ENCODE measurements at places on chromosomes 5 and 9. TPM values are rescaled to one million over a fixed set of nuclear protein-coding genes. Genes with fewer than 3 reads are reported as not detected.

- no peaks in the 10 kb centered on the region for H3K27me3 ChIP-seq
- no peak overlapping the region for H3K27ac ChIP-seq
- no peak for DNase-seq
- peaks cover under 1% of the 10 kb centered on the region for H3K36me3 ChIP-seq
- peaks cover 35% of the 10 kb centered on the region for H3K4me1 ChIP-seq
Observed at GRCh38 chr5:169354921-169355320, 54.0 kb upstream of the SLIT3 start.

DNA sequence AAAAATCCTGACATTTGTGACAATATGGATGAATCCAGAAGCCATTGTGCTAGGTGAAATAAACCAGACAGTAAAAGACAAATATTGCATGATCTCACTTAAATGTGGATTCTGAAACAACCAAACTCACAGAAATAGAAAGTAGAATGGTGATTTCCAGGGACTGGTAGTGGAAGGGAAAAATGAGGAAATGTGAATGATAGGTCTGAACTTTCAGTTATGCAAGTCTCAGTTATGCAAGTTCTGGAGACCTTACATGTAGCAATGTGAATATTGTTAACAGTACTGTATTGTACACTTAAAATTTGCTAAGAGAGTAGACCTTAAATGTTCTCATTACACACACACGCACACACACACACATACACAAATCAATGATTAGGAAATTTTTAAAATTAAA lies 84.9 kb downstream of the SLCO4C1 start:
- DNase-seq = no peak
- H3K4me3 ChIP-seq = no peak overlapping the region
- no peaks in the 10 kb centered on the region for H3K36me3 ChIP-seq
- H3K27me3 ChIP-seq = peaks cover 4% of the 10 kb centered on the region
- no peaks in the 10 kb centered on the region for H3K4me1 ChIP-seq

AIF1L gene
- total RNA-seq = 33.1 TPM

FOXD1 gene
- 28.6 TPM for total RNA-seq

DNA sequence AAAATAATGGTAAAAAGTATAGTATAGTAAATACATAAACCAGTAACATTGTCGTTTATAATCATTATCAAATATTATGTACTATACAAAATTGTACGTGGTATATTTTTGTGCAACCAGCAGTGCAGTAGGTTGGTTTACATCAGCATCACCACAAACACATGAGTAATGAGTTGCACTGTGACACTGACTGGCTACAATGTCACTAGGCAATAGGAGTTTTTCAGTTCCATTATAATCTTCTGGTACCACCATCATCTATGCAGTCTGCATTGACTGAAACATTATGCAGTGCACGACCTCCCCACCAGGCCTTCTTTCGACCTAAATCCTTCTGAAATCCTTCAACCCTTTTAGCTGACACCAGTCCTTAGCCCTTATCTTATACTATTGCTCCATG lies 105.8 kb downstream of the SREK1 start:
- no peak for DNase-seq
- peaks cover 3% of the 10 kb centered on the region for H3K27me3 ChIP-seq
- no peaks in the 10 kb centered on the region for H3K36me3 ChIP-seq
- H3K27ac ChIP-seq = no peak overlapping the region

DNA sequence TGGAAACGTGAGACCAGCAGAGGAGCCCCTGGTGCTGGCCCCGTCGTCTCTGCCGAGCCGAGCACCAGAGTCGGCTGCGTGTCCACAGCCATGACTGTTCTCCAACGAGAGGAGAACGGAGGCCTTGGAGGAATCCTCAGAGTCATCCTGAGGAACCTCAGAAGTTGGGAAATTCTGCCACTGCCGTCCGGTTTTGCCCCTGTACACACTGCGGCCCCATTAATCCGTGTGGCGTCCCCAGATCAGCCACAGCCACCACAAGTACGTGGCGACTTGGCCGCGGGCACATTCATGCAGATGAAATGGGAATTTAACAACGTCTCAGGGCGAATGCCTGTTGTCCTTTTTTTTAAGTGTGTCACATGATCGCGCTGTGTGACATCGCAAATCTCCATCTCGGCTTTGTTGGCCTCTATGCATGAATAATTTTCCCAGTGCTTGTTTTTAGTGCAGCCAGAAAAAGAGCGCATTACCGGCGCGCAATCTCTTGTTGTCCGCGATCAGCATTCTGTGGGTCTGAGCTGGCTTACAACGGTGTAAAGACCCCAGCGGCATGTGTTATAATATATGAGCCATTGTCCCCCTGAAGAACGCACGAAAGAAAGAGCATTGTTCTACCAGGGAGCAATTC lies 323.0 kb upstream of the IRX4 start:
- H3K4me3 ChIP-seq = no peak overlapping the region
- H3K27ac ChIP-seq = no peak overlapping the region

- H3K4me3 ChIP-seq = no peak overlapping the region
- H3K36me3 ChIP-seq = no peaks in the 10 kb centered on the region
- no peak overlapping the region for H3K27ac ChIP-seq
- H3K4me1 ChIP-seq = no peaks in the 10 kb centered on the region
- no peaks in the 10 kb centered on the region for H3K27me3 ChIP-seq
- no peak for DNase-seq
Observed at GRCh38 chr9:105270711-105271110, 26.3 kb downstream of the SLC44A1 start.

PAPPA gene
- 219 TPM for total RNA-seq

ACTBL2 gene
- 0.10 TPM for total RNA-seq

GRCh38 chr5:11027660-11028059 lies 266.6 kb upstream of the DAP start:
- no peak for DNase-seq
- H3K27ac ChIP-seq = no peak overlapping the region
- H3K4me3 ChIP-seq = no peak overlapping the region
- H3K27me3 ChIP-seq = peaks cover 11% of the 10 kb centered on the region
- no peaks in the 10 kb centered on the region for H3K4me1 ChIP-seq
- peaks cover 4% of the 10 kb centered on the region for H3K36me3 ChIP-seq

PURA gene
- 16.7 TPM for total RNA-seq

DNA sequence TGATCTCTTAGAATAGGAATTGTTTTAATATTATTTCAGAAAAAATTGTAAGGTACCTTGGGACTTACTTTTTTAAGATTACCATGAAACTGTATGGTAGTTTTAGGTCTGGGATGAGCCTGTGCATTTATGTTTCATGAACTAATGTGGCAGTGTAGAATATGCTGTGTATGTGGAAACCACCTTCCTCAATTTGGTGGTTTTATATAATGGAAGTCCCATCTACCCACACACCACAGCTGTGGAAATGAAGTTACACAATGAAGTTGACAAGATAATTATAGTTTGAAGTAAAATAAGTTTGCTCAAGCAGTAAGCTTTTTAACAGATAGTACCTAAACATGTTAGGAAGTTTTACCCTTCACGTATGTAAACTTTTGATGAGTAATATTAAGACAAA lies 24.4 kb downstream of the WDR36 start:
- H3K27me3 ChIP-seq = no peaks in the 10 kb centered on the region
- H3K4me3 ChIP-seq = no peak overlapping the region
- no peaks in the 10 kb centered on the region for H3K4me1 ChIP-seq

DNA sequence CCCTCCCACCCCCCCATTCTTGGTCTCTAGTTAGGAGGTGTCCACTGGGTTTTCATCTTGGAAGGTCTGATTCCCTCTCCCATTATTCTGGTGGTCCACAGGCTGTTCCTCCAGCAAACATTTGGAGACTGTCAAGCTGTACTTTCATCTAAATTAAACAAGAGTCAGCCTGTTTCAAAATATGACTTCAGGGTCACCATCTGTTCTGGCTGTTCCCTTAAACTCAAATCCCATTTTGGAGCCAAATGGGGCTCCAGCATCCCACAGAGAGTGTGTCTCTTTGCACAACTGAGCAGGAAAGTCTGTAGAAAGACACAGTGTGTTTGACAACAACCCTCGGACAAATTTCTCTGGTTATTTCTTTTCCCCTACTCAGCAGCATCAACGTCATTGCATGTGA lies 20.5 kb downstream of the COL15A1 start:
- no peak overlapping the region for H3K27ac ChIP-seq
- peaks cover 1% of the 10 kb centered on the region for H3K36me3 ChIP-seq
- no peak overlapping the region for H3K4me3 ChIP-seq
- H3K27me3 ChIP-seq = peaks cover 6% of the 10 kb centered on the region
- DNase-seq = no peak
- H3K4me1 ChIP-seq = peaks cover 28% of the 10 kb centered on the region

GRCh38 chr5:59829386-59829785 lies 64.1 kb downstream of the PDE4D start:
- H3K27me3 ChIP-seq = peaks cover 6% of the 10 kb centered on the region
- H3K27ac ChIP-seq = peak overlapping the region; percentile 65

DNA sequence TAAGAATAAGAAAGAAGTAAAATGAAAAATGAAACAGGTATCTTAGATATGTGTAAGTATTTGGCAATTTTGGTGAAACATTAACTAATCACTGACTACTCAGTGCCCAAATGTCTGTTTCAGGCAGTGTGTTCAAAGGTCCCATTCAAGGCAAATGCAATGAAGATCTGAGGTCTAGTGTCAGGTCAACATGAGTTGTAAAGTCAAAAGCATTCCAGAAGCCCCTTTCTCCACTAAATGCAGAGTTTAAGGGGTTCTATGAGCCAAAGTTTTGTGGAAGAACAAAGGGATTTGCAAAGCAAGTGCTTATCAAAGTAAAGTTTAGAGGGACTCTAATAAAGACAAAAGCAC lies 71.0 kb upstream of the GPBP1 start:
- H3K27me3 ChIP-seq = peaks cover 2% of the 10 kb centered on the region
- peaks cover 3% of the 10 kb centered on the region for H3K36me3 ChIP-seq
- DNase-seq = no peak

All from chondrocyte (in vitro differentiated cells).